ENCODE measurements at places on chromosomes 11 and 22.

DNA sequence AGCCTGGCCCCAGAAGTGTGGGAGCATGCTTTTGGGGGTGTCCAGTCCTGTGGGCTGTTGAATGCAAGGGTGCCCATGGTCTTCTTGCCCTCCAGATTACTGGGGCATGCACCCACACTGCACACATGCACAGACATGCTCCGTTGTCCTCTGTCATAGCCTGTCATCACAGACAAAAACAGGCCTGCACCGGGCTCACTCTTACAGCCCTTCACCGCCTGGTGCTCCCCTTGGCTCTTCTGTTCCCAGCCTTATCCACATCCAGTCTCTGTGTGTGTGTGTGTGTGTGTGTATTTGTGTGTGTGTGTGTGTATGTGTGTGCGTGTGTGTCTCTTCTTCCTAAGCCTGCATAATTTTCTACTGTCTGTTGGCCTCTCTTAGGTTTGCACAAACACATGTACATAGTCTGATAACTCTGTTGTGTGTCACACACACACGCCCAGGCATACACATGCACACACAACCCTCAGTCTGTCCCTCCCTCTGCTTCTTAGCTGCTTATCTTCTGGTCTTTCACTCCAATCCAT lies 23.4 kb upstream of the NECTIN1 start:
- no peak for DNase-seq

DNA sequence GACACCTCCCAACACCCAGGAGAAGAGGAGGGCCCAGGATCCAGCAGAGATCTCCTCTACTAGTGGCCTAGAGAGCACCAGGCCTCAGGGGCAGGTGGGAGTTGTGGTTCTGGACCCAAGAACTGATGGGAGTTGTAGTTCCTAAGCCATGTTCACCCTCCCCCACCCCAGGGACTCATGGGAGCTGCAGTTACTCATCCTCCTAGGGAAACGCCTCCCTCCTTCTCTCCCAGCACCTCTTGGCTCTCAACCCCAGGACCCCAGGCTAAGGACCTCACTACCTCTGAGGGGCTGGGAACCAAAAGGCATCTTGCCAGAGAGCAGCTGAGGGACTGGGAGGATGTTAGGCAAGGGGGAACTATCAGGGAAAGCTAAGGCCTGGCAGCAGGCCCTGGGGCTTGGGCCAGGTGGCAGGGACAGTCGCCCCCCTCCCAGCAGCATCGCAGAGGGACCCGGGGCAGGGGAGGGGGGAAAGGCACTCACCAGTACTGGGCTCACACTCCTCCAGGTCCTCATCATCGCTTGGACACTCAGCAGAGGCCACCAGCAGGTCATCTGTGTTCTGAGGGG lies 28.9 kb downstream of the SLC22A12 start:
- no peak for DNase-seq

GRCh38 chr22:35446365-35446764 lies 46.4 kb downstream of the MCM5 start:
- DNase-seq = no peak

GRCh38 chr22:49953027-49953679 lies 7.4 kb upstream of the PIM3 start:
- DNase-seq = no peak

GRCh38 chr22:36081023-36081431 lies 52.4 kb upstream of the RBFOX2 start:
- no peak for DNase-seq

GRCh38 chr11:122207505-122207904 lies 91.5 kb upstream of the BLID start:
- no peak for DNase-seq

DNA sequence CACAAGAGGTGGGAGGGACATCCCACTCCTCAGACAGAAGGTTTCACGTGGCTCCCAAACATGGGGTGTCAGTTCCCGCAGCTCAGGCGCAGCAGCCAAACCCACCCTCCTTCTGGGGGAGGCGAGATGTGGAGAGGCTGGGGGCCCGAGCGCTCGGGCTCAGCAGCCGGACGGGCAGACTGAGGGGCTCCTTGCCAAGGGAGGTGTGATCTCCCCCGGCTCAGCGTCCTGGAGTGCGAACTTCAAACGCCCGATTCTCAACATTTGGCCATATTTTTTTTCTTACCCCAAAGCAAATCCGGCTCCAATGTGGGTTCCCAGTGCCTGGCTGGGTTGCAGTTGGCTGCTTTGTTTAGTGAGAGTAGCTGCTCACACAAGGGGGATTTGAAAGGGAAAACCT lies 477.9 kb downstream of the MN1 start:
- DNase-seq = no peak
